ENCODE measurements at places on chromosomes 2 and 18.

- no peak for DNase-seq
Measured at GRCh38 chr2:134869946-134870736, 31.7 kb downstream of the ACMSD start.

- DNase-seq: no peak
Measured at GRCh38 chr2:1826226-1826905, 82.1 kb upstream of the PXDN start.

- peak; percentile 84 for DNase-seq
Measured at GRCh38 chr18:77054606-77055428, 77.8 kb downstream of the MBP start.

DNA sequence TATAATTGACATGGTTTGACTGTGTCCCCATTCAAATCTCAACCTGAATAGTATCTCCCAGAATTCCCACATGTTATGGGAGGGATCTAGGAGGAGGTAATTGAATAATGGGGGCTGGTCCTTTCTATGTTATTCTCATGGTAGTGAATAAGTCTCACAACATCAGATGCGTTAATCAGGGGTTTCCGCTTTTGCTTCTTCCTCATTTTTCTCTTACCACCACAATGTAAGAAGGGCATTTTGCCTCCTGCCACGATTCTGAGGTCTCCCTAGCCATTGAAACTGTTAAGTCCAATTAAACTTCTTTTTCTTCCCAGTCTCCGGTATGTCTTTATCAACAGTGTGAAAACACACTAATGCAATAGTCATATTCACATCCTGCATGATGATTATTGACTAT, 1073.3 kb upstream of the CDH2 start:
- DNase-seq: no peak

DNA sequence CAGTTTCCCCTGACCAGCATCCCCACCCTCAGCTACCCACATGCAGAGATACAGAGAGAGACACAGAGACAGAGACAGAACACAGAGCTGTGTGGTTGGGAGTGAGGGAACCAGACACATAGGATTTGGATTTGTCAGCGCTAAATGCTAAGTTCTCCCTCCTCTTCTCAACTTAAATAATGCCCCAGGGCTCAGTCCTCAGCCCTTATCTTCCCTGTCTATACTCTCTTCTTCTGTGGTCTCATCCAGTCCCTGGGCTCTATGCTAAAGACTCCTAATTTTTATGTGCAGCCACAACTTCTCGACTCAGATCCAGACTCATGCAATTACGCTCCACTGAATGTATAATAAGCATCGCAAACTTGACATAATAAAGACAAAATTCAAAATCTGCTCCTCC, 47.1 kb downstream of the COLEC12 start:
- DNase-seq: no peak

DNA sequence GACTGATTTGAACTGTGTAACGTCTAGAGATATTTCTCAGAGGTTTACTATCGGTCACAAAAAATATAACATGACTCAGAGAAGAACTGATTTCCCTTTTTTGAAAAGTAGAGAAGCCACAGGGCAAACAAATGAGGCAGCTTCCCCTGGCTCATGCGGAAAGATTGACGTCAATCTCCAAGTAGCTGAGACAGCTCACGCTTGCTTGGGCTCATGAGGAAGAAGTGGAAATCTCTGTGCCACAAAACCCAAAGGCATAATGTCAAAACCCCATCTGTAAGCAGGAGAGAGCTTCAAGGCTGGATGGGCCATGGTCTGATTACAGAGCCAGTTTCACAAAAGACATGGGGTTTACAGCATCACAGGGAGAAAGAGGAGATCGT, 188.1 kb downstream of the ARL4C start:
- DNase-seq: peak; percentile 74

GRCh38 chr2:102355526-102356380, at the start of gene IL18R1:
TSS of gene IL18R1 (plus strand) at chr2:102355796. CDS start at chr2:102362661, 6,865 bp downstream.
- peak; percentile 67 for DNase-seq

- DNase-seq: peak; percentile 21
Measured at GRCh38 chr2:179422037-179422643, 157.5 kb upstream of the SESTD1 start.

GRCh38 chr2:118705032-118705431, 142.4 kb downstream of the EN1 start:
- no peak for DNase-seq

DNA sequence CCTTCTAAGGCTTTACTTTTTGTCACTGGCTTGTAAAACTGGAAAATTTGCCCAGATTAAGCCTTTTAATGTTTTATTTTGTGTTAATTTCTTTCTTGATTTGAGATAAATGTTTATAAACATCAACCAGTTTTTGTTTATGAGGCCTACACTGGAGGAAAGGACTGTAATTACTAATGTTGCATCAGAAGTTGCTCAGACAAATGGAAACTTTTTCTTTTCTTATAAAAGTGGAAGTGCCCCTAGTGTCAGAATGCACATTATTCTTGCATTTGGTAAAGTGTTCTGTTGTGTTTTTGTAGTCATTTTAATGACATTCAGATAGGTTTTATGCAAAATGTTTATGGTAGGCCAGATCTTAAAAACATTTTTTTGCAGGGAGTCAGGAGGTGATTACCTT, 25.3 kb downstream of the LCLAT1 start:
- DNase-seq: no peak

DNA sequence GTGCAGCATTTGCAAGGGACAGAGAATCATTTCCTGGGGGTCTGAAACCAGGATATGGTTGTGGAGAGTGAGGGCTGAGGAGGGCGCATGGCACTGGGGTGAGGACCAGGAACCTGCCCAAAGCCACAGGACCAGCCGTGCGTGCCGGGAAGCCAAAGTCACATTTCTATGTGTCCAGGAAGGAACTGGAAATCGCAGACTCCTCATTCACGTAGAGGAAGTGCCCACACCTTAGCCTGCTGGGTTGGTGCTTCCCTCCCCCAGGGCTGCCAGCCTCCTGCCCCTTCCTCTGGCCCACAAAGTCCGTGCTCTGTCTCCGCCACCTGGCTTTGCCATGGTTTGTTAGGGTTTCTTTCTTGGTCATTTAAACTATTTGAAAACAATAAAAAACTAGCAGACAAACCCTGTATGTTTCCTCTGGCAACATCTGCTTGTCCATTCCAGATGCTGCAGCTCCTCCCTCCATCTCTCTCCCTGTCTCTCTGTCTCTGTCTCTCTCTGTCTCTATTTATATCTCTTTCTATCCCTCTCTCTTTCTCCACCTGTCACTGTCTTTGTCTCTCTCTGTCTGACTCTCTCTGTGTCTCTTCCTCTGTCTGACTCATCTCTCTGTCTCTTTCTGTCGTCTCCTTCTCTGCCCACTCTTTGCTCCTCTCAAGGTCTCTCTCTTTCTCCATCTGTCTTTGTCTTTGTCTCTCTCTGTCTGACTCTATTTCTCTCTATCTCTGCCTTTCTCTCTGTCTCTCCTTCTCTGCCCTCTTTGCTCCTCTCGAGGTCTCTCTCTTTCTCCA, 163.2 kb upstream of the TPO start:
- no peak for DNase-seq

DNA sequence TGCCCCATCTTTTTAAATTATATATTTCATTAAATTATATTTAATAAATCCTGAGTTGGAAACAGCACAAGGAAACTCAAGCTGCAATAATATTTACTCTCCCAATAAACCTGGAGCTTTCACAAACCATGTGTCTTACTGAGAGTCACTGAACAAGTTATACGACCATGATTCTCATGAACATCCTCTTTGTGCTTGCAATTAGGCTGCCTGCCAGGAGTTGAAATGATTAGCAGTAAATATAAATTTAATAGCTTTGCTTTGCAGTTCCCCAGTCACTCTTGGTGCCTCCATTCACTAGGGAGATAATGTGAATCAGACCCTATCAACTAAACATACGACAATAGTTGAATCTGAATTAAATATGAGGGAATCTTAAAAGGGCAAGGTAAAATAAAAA, 905.1 kb downstream of the NRXN1 start:
- DNase-seq: no peak

DNA sequence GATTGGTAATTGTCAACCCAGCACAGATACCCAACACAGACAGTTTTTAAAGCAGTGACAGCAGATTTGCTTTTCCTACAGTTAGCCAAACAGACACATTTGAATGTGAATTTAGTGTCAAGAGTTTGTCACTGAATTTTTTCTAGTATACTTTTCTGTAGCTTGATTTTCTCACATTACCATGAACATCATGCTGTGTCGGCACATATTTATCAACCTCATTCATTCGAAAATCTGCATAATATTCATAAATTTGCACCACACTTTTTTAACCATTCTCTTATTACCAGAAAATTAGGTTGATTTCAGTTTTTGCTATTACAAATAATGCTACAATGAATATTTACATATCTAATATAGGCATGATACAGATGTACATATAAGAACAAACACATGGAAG, 27.0 kb upstream of the DSG3 start:
- no peak for DNase-seq

Measured in CD4-positive, alpha-beta T cell treated with Interleukin-10 for 1 hour (primary cell).